ENCODE measurements at places on chromosomes 4 and X.

DNA sequence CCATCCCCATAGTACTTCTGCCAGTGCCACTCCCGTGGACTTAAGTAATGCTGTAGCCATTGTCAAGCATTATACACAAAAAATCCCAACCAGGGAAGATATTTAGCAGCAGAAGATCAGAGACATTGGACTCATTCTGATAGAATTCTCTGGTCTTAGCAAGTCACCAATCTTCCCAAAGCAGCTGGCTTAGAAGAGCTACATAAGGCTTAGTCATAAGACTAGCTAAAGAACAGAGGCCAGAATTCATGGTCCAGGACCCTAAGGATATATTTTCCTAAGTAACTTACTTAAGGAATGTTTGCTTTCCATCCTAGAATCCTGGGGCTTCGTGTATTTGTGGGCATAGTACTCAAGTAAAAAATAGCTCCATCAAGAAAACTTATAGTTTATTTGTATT, 100.3 kb upstream of the SLIT2 start:
- no peak for DNase-seq

DNA sequence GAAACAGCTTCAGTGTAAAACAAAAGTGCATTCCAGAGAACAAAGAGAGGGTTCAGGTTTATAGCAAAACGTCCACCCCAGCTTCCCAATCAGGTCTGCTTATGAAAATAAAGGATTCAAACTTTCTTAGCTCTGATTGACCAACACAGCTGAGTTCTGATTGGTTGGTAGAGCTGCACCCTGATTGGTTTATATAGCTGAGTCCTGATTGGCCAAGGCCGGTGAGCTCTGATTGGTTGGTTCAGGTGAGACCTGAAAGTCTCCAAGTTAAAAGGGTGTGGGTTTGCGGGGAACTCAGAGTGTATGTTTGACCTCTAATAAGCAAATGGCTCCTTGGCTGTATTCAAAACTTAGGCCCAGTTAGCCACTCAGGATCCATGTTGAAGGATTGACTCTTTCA, 20.9 kb downstream of the CLRN2 start:
- no peak for DNase-seq

DNA sequence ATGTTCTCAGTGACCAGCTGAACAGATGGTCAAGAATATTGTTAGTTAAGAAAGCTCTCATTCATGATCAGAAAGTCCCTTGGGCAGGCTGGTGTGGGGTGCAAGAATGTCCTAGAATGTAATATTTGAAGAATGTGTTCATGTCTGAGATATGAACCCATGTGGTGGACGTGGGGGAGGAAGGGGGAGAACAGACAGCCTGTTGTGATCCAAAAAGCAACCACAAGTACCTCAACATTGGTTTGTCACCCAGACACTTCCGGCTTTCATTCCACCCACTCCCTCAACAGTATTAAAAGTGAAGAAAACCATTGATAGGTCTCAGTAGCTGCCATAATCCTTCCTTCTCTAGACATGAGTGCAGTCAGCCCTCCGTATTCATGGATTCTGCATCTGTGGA, 82.2 kb downstream of the MAML3 start:
- peak; percentile 65 for DNase-seq

DNA sequence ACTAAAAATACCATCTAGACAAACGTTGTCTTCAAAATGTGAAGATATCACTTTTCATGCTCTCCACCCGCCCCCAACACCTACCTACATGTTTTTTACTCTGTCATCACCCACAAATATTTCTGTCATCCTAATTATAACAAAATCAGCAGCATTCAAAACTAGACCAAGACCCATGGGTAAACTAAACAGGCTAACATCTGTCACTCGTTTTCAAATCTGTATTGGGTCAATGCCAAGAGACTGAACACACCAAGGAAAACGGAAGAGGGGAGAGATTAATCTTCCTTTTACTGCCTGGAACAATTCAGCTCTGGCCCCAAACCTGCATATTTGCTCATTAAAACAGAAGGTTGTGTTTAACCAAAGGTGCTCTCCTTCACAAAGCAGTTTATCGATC, 17.5 kb downstream of the FAM184B start:
- no peak for DNase-seq

GRCh38 chrX:19195243-19195610, 73.0 kb upstream of the ADGRG2 start:
- DNase-seq, result no peak

DNA sequence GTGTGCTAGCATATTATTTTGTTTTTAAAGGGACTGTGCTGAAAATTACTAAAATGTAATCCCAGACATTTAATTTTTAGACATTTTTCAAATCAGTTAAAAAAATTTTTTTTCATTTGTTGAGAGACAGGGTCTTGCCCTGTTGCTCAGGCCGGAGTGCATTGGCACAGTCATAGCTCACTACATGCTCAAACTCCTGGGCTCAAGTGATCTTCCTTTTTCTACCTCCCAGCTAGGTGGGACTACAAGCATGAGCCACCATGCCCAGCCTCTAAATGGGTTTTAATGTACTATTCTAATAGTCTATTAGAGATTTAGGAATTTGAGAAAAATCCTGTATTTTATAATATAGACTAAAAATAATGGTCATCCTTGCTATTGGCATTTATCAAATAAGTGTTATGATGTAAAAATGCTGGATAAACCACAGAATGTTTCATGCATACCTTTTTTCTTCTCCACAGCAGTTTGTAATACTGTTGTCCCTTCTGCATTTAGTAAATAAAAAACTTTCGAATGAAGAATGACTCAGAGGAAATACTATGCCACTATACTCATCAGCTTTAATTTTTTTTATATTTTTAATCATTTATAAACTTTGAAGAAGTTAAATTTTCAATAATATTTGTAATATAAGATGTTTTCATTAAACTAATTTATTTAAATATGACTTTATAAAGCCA, 29.9 kb downstream of the CPEB2 start:
- no peak for DNase-seq

DNA sequence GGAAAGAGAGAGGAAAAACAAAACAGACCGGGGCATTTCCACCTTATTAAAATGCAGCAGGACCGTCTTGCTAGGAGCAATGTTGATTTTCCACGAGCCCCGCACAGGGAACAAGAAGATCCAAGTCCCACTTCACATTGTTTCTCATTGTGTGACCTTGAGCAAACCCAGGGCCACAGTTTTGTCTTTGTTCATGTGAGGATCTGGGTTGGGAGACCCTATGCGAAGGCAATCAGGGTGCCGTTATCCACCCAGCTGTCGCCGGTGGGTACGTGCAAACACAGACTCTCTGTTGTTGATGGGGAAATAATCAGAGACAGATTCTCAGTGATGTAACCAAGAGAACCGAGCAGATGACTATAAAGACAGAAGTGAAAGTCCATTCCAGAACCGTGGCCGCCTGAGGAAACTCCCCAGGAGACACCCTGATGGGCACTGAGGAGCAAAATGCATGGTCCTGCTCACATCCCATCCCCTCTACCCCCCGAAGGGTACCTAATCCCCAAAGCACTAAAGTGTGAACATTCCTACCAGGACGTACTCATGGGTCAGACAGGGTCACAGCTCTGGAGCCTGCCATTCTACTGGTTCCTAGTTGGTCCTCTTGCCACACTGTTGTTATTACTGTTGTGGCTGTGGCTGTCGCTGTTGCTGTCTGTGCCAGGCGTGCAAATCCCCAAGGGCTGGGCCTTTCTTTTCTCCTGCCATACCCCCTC, 102.7 kb upstream of the RBPJ start:
- DNase-seq, result no peak

DNA sequence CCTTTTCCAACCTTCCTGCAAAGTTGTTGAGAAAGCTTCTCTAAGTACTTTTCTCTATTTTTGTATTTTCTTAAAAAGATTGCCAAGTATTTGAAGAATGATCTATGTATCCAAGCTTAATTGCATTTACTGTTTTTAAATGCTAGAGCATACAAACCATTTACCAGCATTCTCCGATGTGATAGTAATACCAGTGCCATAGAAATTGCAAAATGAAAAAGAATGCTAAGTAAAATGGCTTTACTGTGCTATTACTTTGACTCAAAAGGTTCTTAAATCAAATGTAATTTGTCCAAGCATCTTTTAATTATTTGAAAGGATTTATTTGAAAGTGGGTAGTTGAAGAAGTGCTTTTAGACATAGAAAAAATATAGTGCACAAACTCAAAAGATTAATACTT, 1183.2 kb downstream of the RAPGEF2 start:
- DNase-seq, result no peak

DNA sequence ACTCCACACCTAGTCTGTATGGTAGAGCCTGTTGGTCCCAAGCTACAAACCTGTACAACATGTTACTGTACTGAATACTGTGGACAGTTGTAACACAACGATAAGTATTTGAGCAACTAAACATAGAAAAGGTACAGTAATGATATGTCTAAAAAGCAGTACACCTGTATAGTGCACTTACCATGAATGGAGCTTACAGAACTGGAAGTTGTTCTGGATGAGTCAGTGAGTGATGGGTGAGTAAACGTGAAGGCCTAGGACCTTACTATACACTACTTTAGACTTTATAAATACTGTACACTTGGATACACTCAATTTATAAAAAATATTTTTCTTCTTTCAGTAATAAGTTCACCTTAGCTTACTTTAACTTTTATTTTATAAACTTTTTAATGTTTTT, 104.0 kb downstream of the TMA16 start:
- no peak for DNase-seq

GRCh38 chr4:135917011-135917410, 1615.3 kb downstream of the PCDH18 start:
- no peak for DNase-seq

GRCh38 chr4:14850455-14851097, 151.7 kb upstream of the CPEB2 start:
- no peak for DNase-seq

DNA sequence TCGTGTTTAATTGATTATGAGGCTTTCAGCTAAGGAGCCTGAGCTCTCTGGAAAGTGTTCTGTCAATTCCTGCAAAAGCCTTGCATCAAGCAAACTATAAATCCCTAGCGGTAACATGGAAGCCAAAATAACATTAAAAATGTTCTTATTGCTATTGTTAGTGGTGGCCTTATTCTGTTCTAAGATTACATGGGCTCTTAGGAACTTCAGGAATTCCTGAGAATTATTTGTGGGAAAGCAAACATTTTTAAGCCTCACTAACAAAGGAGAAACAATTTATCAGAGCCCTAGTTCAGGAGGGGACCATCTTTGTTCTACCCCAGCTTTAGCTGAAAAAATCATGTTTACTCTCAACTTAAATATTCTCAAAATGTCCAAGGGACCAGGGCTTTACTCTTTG, 119.6 kb downstream of the PAPSS1 start:
- DNase-seq, result no peak

- DNase-seq, result no peak
Measured at GRCh38 chrX:69457756-69458155, 46.4 kb upstream of the NALF2 start.

- DNase-seq, result no peak
Measured at GRCh38 chr4:75698162-75698962, 25.2 kb upstream of the G3BP2 start.

DNA sequence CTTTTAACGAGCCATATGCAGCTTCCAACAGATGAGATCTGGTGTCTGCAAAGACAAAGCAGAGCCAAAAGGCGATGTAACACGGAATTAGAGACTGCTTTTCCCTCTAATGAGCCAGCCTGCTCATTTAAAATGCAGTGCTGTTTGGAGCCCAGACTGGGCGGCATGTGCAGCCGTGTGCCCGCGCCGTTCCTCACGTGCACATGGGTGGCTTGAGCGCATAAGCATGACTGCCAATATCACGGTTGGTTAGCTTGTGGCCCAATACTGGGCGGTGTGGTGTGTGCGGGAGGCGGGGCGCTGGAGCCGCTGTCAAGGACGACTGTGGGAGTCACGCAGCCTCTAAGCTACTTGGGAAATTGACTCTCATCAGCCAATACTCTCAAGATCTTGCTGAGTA, 87.0 kb upstream of the SCOC start:
- DNase-seq, result no peak

DNA sequence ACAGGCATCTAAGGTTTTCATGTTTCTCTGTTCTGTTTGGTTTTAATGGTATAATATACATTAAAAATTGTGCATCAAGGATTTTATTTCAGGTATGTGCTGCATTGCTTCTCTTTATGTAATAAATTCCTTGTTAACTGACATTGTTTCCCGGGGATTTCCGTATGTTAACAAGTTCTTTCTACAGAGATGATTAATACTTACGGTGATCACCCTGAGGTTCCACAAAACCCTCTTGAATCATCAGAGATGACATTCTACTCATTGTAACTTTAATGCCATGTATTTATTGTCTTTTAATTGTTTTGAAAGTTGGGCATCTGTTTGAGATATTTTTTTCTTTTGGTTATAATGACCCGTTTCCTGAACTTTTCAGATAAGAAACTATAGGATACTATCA, 37.5 kb downstream of the ARHGAP10 start:
- no peak for DNase-seq

GRCh38 chr4:52946855-52947254, 84.7 kb downstream of the RASL11B start:
- DNase-seq, result no peak

DNA sequence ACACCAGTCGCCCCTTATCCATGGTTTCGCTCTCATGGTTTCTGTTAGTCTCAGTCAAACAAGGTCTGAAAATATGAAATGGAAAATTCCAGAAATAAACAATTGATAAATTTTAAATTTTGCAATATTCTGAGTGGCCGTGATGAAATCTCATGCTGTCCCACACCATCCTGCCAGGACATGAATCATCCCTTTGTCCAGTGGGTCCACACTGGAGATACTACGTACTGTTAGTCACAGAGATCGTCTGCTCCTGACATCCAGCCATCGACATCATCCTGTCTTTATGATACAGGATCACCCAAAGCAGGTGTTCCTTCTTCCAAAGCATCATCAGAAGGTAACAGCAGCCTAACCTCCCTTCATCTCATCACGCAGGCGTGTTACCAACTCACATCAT, 76.5 kb upstream of the MSX1 start:
- DNase-seq, result no peak

- no peak for DNase-seq
Measured at GRCh38 chrX:358651-359143, 28.0 kb downstream of the PPP2R3B start.

DNA sequence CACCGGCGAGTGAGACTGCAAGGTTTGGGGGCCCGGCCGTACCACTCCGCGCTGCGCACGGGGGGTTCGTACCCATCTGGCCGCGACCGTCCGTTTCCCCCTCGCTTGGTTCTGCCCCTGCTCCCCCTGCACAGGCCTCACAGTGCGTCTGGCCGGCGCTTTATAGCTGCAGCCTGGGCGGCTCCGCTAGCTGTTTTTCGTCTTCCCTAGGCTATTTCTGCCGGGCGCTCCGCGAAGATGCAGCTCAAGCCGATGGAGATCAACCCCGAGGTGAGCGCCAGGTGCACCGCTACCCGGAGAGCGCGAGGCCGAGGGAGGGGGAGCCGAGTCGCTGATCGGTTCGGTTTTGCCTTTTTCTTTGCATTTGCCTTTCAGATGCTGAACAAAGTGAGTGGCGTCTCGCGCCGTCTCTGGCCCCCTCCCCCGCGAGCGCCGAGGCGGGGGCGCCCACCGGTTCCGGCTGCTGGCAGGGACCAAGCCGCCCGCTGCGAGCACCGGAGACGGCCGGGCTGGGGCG, at the start of gene UCHL1:
UCHL1 (plus strand) TSS at position 189 of the 517 bp plus-strand sequence; CDS start at position 238, 49 bp downstream.
- no peak for DNase-seq

GRCh38 chr4:55545641-55546505, 836 bp downstream of the CLOCK start:
- DNase-seq, result peak; percentile 49

GRCh38 chr4:65437102-65437501, 233.2 kb downstream of the EPHA5 start:
- DNase-seq, result no peak
